ENCODE measurements at places on chromosomes 3 and 15.

DNA sequence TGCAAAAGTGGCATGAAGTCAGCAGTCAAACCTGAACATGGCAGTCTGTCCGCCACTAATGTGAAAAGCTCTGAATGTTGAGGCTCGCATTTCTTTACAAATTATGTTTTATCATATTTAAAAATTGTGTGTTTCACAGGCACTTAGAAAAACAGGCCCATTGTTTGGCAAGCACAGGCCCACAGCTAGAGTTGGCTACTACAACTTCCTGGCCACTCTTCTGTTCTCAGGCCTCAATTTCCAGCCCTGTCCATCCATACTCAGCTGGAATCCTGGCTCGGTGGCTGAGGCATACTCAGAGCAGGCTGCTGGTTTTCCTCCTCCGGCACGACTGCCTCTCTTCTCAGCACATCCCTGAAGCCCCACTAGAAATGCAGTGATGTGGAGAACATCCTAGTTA lies 44.3 kb downstream of the C2CD4B start:
- H3K4me3 ChIP-seq = no peak overlapping the region
- peaks cover 29% of the 10 kb centered on the region for H3K4me1 ChIP-seq
- no peaks in the 10 kb centered on the region for H3K27me3 ChIP-seq
- no peak overlapping the region for H3K27ac ChIP-seq

GRCh38 chr3:10933470-10933804 lies 59.1 kb upstream of the SLC6A1 start:
- DNase-seq = no peak
- H3K27me3 ChIP-seq = no peaks in the 10 kb centered on the region
- no peaks in the 10 kb centered on the region for H3K36me3 ChIP-seq
- H3K4me1 ChIP-seq = peaks cover 9% of the 10 kb centered on the region

DNA sequence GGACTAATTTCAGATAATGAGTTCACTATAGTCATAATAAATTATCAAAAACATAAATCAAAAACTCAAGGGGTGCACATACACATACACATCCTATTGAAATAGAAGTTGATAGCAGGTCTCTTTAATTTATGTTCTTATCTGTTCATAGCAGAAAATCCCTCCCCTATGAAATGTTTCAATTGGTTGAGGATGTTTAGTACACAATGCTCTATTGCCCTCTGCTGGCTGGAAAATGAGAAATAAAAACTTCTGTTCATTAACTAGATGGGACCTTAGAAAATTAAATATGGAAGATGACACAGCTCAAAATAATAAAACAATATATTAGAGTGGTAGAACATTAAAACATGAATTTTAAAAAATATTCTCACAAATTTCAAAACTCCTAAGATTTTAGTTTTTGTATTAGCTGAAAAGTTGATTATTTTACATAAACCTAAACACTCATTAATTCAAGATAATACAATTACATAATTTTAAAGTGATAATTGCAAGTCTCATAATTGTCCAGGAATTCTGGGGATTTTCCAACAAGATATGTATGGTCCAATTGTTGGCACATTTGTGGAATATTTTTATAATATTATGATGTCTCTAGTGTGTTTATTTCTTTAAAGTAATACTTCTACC lies 735.0 kb downstream of the ROBO1 start:
- H3K4me3 ChIP-seq = no peak overlapping the region
- H3K27ac ChIP-seq = no peak overlapping the region
- no peaks in the 10 kb centered on the region for H3K36me3 ChIP-seq
- no peaks in the 10 kb centered on the region for H3K27me3 ChIP-seq
- no peak for DNase-seq
- H3K4me1 ChIP-seq = no peaks in the 10 kb centered on the region

DNA sequence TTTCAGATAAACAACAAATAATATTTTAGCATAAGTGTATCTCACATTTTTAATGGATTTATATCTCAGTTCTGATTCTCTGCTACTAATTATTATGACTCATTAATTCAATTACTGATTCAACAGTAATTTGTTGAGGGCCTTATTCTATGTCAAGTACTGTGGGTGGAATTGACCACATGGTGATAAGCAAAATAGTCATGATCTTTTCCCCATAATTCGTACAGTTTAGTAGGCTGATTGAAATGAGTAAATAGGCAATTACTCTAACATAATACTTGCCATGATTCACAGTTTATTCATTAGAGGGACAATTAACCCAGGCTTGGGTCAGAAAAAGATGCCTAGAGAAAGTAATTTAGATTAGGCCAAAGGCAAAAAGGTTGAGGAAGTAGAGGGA lies 60.9 kb upstream of the SLC4A7 start:
- peaks cover 32% of the 10 kb centered on the region for H3K4me1 ChIP-seq
- no peak for DNase-seq
- no peaks in the 10 kb centered on the region for H3K36me3 ChIP-seq
- no peak overlapping the region for H3K4me3 ChIP-seq
- no peaks in the 10 kb centered on the region for H3K27me3 ChIP-seq

DNA sequence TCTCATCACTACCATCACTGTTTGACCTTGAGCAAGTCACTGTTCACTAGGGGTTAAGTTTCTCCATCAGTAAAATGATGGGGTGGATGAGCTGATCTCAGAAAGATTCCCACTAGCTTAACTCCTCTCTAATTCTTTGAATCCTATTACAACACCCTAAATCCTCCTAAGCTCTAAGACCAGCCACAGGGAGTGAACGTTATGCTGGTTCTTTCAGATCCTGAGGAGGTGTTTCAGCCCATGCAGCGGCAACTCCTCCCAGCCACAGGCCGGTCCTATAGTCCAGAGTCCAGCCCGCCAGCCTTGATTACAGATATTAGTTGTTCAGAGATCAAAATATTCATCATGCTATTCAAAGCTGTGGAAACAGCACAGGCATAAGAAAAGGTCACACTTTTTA lies 15.1 kb downstream of the MB21D2 start:
- H3K4me3 ChIP-seq = no peak overlapping the region
- H3K4me1 ChIP-seq = peaks cover 50% of the 10 kb centered on the region
- DNase-seq = no peak
- H3K27ac ChIP-seq = no peak overlapping the region

DNA sequence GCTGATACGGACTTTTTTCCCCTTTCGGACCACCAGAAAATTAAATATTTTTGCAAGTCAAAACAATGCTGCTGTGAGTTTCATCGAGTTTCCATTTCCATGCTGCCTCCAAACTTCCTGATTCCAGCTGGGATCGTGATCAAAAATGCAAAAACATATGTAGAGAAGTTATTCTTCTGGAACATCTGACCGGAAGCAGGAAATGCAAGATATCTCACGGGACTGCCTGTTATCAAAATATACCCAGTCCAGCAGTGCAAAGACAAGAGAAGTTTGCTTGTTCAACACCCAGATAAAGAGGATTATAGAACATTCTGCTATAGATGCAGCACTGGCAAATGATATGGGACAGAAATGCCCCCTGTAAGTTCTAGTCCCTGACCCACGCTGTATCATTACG lies 726.7 kb upstream of the NR2F2 start:
- no peaks in the 10 kb centered on the region for H3K27me3 ChIP-seq
- no peak overlapping the region for H3K27ac ChIP-seq
- H3K36me3 ChIP-seq = no peaks in the 10 kb centered on the region
- peaks cover 6% of the 10 kb centered on the region for H3K4me1 ChIP-seq
- H3K4me3 ChIP-seq = no peak overlapping the region

- no peak overlapping the region for H3K27ac ChIP-seq
- DNase-seq = no peak
- peaks cover 14% of the 10 kb centered on the region for H3K4me1 ChIP-seq
- H3K27me3 ChIP-seq = no peaks in the 10 kb centered on the region
These were observed 651.8 kb upstream of the SGO1 start for GRCh38 chr3:20837676-20838302.

- H3K36me3 ChIP-seq = peaks cover 4% of the 10 kb centered on the region
- H3K27ac ChIP-seq = no peak overlapping the region
- H3K4me1 ChIP-seq = peaks cover 61% of the 10 kb centered on the region
- H3K27me3 ChIP-seq = no peaks in the 10 kb centered on the region
- peak overlapping the region; percentile 81 for H3K4me3 ChIP-seq
These were observed 299 bp downstream of the TYRO3 start for GRCh38 chr15:41559239-41559782.

DNA sequence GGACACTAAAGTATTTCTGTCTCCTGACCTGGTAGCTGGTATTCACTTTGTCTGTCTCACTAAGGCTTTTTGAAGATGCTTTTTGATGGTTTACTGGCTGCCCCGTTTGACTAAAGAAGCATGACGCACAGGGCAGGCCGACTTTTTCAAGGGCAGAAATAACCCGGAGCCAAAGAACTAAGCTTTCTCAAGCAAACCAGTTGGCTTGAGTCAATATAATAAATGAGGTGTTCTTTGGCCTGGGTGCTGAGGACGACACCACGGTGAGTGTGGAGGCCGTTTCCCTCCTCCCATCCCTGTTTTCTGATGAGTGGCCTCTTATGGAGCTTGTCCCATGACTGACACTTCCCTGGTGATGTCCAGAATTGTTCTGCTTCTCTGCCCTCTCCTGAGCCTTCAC lies 220.9 kb downstream of the ITPR1 start:
- H3K4me1 ChIP-seq = peaks cover 37% of the 10 kb centered on the region
- no peaks in the 10 kb centered on the region for H3K27me3 ChIP-seq
- no peaks in the 10 kb centered on the region for H3K36me3 ChIP-seq
- DNase-seq = no peak
- no peak overlapping the region for H3K27ac ChIP-seq
- no peak overlapping the region for H3K4me3 ChIP-seq

DNA sequence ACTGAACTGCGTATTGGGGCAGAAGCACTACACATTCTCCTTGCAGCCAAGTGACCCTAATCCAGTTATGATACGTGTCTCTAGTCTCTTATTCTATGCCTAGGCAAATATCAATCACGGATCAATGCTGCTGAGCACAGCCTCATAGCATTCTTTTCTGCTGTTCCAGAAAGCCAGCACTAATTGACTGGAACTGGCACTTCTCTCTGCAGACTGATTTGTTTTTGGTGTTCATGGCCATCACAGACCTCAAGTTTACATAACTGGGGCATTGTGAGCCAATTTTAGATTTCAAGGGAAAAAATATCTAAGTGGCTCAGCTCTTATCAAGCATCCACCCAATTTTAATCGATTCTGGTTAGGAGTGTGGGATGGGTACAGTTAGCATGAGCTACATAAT lies 37.9 kb downstream of the GLDN start:
- H3K27me3 ChIP-seq = no peaks in the 10 kb centered on the region
- no peak overlapping the region for H3K4me3 ChIP-seq
- no peak for DNase-seq
- H3K4me1 ChIP-seq = peaks cover 4% of the 10 kb centered on the region

DNA sequence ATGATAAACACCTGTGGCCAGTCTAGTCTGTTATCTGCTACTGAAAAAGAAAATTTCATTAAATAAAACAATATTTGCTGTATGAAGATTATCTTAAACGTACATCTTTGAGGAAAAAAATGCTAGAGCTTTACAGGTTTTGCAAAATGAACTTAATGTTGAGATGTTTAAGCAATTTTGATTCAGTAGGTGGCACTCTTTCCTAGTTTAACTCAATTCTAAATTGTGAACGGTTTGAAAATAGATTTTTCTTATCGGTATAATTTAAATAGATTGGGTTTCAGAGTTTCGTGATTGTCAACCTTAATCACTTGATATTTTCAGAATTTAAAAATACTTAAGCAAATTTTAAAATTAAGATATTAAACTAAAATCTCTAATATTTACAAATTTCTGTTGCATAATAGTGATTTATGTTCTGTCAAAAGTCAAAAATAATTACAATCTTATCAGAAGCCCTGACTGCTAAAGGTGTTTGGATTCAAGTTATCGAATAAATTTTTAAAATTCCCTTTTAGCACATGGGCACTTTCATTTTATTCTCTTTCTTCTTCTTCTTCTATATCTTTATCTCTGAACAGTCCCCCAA lies 7.0 kb upstream of the RNF111 start:
- no peaks in the 10 kb centered on the region for H3K27me3 ChIP-seq
- DNase-seq = no peak
- H3K4me3 ChIP-seq = no peak overlapping the region
- peaks cover 5% of the 10 kb centered on the region for H3K4me1 ChIP-seq
- no peaks in the 10 kb centered on the region for H3K36me3 ChIP-seq
- no peak overlapping the region for H3K27ac ChIP-seq

DNA sequence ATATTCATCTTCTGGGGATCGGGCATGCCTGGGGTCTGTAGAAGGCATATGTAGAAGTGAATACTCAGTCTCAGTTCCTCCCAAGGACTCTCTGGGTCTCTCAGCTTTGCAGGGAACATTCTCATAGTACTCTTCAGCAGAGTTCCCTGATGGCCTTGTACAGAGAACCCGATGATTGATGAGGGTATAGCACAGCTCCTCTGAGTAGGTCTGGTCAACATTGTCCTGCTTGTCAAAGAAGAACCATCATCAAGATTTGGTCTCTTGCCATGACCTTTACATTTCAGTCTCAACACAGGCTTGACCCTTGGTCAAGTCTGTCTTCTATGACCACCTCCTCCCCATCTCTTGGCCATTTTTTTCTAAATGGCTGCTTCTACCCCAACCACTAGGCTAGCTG lies 9.5 kb downstream of the GCSAM start:
- H3K36me3 ChIP-seq = peaks cover 3% of the 10 kb centered on the region
- H3K4me3 ChIP-seq = no peak overlapping the region
- H3K4me1 ChIP-seq = peaks cover 54% of the 10 kb centered on the region
- DNase-seq = no peak
- H3K27me3 ChIP-seq = no peaks in the 10 kb centered on the region

DNA sequence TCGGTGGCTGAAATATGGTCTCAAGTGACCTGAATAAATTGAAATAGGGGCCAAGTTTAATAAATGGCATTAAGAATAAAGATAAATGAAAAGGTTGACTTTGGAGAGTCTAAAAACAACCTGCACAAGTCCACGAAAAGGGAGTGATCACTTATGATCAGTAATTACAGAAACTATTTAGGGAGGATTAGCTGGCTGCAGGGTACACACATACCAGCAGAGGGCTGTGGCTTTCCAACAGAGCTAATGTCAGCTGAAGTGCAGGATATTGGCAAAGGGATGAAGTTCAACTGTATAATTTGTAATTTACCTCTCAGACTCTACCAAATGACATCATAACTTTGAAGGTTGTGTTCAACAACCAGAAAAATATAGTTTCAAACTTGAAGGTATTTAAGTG lies 86.8 kb downstream of the SYNPR start:
- peaks cover 5% of the 10 kb centered on the region for H3K4me1 ChIP-seq
- no peak overlapping the region for H3K27ac ChIP-seq
- no peaks in the 10 kb centered on the region for H3K36me3 ChIP-seq
- no peaks in the 10 kb centered on the region for H3K27me3 ChIP-seq
- peak; percentile 30 for DNase-seq

GRCh38 chr15:40512440-40512839 lies 41.7 kb downstream of the CHST14 start:
- peaks cover 16% of the 10 kb centered on the region for H3K4me1 ChIP-seq
- H3K27ac ChIP-seq = no peak overlapping the region
- peaks cover 53% of the 10 kb centered on the region for H3K27me3 ChIP-seq
- no peaks in the 10 kb centered on the region for H3K36me3 ChIP-seq

Data from WTC11 (cell line).